ENCODE measurements at places on chromosomes 6 and 20.
A peak's percentile ranks its signal among the peaks of the same experiment; 100 is the strongest.

DNA sequence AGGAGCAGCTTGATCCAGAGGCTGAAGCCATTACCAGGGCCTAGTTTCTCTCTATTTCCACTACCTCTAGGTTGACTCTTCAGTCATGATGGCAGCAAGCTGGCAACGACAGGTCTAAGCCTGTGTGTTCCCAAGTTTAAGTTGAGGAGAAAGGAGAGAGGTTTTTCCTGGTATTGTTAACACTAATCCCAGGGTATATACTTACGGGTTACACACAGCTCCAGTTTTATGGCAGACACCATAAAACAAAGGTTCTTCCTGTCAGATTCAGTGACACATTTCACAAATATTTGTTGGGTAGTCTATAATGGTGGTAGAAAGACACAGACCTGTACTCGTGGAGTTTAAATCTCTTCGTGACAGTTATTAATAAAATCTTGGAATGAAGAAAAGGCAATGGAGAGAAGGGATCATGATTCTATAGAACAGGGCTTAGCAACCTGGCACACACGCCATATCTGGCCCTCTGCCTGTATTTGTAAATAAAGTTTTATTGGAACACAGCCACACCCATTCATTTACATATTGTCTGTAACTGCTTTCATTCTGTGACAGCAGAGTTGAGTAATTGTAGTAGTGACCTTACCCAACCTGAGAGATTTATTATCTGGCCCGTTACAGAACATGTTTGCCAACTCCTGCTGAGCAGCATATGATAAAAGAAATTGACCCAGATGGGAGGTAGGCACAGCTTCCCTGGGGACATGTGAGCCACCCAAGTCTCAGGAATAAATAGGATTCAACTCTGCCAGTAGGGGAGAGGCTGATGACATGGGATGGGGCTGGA is 323.3 kb downstream of the CDH4 start:
- peak; percentile 39 for DNase-seq

GRCh38 chr6:106617302-106617701 is 12.0 kb downstream of the RTN4IP1 start:
- no peak for DNase-seq

DNA sequence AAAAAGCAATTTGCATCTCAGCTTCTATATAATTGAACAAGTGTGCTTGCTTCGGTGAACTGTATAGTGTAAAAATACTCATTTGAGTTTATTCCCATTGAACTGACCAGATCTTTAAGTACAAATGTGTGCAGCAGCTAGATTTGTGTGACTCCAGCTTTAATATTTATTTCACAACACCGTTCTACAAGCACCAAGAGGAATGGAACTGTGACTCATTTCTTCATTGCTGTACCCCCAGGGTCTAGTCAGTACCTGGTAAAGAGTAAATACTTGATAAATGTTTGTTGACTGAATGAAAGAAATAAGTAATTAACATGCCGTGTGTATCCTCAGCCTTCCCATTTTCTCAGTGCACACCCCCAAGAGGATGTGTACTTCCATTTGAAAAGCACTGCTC is 464.8 kb downstream of the CBLN4 start:
- no peak for DNase-seq

DNA sequence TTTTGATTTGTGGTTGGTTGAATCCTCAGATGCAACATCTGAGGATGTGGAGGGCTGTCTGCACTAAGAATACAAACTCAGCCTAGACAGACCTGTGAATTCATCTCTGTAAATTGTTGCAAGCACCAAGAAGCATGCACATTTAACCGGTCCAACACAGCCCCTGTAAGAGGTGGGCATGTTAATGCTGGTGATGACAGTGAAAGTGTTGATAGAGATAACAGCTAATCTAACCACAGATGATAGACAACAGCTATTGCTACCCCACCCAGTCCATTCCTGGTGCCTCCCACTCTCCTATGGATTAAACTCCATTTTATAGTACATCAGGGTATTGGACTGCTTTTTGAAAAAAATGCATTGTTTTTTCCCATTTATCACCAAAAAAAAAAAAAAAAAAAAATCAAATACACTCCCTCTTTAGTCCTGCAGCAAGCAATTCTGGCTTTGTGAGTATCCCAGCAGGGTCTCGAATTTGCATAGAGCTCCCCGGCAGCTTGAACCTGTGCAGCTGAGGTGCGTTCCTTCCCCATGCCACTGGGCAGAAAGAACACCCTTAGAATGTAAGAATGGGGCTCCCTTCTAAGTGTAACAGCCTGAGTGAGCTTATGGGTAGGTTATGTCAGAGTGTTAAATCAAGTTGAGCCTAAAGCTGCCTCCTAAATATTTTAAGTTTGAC is 270.9 kb upstream of the JARID2 start:
- no peak for DNase-seq

DNA sequence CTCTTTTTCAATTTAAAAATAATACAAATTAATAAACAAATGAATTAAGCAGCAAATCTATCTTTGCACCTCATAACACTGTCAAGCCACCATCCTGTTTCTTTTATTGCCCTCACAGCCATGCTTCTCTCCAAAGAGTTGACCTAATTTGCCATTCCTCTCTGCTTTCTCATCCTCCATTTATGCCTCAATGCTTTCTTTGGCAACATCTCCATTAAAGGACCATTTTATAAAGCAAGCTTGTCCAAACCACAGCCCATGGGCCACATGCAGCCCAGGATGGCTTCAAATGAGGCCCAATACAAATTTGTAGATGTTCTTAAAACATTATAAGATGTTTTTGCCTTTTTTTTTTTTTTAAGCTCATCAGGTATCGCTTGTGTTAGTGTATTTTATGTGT is 26.4 kb upstream of the MEI4 start:
- no peak for DNase-seq

DNA sequence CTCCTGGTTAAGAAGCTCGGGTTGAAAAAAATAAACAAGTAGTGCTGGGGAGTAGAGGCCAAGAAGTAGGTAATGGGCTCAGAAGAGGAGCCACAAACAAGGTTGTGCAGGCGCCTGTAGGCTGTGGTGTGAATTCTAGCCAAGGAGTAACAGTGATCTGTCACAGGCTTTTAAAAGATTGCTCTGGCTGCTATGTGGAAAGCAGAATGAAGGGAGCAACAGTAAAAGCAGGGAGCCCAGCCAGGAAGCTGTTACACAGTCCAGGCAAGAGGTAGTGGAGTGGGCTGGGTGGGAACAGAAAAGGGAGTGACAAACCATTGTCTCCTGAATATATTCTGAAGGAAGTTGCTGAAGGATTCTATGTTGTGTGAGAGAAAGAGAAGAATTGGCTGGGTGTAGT is 2.0 kb downstream of the HFE start:
- DNase-seq = no peak

GRCh38 chr6:1942834-1943233 is 302.6 kb downstream of the GMDS start:
- DNase-seq = no peak

DNA sequence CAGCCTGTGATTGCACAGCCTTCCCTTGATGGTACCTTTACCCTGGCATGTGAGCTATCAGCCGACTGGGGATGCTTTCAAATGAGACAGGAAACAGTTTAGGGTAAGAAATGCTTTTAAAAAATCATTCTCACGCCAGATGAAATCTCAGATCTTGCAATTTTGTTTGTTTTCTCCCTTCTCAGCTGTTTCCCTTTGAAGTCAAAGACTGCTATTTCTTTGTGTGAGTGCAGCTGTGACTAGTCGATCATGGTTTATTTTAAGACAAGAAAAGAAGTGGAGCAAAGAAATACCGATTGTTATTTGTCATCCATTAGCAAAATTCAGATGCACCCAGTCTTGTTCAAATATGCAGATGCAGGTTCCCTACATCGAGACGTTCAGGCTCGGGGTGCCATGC is 489.7 kb downstream of the QKI start:
- DNase-seq = no peak

DNA sequence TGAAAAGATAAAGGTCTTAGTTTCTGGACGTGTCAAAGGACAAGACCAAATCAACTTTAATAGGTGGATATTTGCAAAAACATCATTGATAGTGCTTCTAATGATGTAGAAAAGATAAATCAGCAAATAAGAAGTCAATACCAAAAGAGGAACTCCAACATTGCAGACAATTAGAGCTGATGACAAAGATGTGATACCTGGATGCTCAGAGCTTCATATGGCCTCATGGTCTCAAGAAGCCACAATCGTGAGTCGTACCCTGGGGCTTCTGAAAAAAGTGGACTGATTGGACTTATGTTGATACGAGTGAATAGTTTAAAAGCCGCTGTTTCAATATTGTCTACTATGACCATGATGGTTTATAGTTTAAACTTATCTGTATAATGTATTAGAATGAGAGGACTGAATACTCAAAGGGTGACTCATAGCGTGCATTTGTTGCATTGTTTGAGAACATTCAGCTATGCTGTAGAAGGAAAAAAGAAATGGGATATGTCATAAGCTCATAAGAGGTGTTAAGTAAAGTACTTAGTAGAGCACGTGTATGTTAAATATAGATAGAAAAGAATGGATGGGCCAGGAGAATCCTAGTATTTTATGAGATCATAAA is 54.6 kb upstream of the RIPOR2 start:
- DNase-seq = peak; percentile 3

DNA sequence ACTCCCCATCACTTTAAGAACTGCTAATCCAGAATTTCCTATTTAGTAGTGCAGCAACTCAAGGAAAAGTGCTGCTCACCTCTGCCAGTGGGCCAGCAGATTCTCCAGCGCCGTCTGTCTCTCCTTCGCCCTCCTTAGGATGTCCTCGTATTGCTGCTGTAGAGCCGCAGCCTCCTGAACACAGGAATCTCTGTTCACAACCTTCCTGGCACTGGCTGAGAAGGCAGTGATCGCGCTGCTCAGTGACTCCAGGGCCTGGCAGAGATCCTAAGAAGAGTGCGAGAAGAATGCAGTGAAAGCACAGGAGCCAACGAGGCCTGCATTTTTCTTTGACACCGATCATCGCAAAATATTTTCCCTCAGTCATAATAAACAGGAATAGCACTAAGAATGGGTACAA is 209.0 kb downstream of the SYNE1 start:
- DNase-seq = no peak

DNA sequence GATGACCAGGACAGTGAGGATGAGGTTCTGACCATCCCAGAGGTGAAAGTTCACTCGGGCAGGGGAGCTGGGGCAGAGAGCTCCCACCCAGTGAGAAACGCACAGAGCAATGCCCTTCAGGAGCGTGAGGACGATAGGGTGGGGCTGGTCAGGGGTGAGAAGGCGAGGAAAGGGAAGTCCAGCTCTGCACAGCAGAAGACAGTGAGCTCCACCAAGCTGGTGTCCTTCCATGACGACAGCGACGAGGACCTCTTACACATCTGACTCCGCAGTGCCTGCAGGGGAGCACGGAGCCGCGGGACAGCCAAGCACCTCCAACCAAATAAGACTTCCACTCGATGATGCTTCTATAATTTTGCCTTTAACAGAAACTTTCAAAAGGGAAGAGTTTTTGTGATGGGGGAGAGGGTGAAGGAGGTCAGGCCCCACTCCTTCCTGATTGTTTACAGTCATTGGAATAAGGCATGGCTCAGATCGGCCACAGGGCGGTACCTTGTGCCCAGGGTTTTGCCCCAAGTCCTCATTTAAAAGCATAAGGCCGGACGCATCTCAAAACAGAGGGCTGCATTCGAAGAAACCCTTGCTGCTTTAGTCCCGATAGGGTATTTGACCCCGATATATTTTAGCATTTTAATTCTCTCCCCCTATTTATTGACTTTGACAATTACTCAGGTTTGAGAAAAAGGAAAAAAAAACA is 16.6 kb upstream of the SLC22A1 start:
- no peak for DNase-seq

GRCh38 chr6:47592131-47592840 is 106.1 kb upstream of the ADGRF4 start:
- DNase-seq = no peak

- DNase-seq = no peak
Measured at GRCh38 chr6:106733386-106733785, 104.0 kb downstream of the QRSL1 start.

- no peak for DNase-seq
Measured at GRCh38 chr20:64045346-64046011, 4.0 kb downstream of the SOX18 start.

DNA sequence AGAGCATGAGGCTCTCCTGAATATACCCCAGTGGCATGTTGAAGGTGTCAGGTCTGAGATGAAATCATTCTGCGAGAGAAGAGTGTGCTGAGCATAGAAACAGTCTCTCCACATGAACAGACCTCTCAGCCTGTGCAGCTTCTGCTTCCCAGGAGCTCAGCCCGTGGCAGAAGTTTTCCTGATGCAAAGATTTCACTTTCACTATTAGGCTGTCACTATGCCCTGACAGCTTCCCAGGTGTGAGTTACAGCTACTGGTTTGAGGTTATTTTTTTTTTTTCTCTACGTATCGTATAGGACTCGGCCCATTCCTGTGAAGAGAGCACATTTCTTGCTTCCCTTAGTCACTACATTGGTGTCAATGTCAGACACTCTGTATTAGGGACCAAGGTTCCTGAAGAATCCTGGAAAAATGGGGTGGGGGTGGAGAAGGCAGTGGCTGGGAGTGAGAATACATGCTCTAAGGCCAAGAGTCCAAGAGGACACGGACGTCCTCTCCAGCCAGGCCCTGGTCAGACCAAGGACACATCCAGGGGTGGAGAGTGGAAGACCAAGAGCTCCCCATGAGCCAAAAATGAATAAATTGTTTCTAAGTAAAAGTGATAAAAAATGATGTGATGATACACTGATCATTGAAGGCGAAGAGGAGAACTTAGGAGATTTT is 121.2 kb upstream of the AKAP12 start:
- DNase-seq = no peak

- DNase-seq = peak; percentile 37
Measured at GRCh38 chr20:21981597-21982344, 276.3 kb downstream of the PAX1 start.

DNA sequence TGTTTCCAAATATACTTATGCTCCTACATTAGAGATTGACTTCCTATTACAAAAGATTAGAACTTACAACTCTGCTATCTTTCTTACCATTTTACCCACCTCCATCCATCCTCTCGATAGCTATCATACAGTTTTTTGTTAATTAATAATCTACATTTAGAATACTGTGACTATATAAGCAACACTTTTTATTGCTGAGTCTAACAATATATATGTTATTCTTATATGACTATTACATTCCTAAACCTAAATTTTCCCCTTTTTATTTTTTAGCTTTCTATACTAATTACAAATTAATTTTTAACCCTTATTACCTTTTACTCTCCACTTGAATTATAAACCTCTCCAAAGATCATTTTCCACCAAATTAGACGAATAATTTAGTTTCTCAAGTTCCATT is 57.0 kb downstream of the RNF217 start:
- no peak for DNase-seq

- DNase-seq = peak; percentile 55
Measured at GRCh38 chr20:35269055-35269781, 8.7 kb downstream of the MMP24OS start.

- DNase-seq = no peak
Measured at GRCh38 chr20:48919882-48920526, 1.5 kb upstream of the ARFGEF2 start.

GRCh38 chr20:1883986-1884385 is 11.2 kb upstream of the SIRPA start:
- no peak for DNase-seq

GRCh38 chr6:108831104-108831503 is 17.1 kb upstream of the ARMC2 start:
- DNase-seq = no peak

Measured in SW480 (cell line).